ENCODE measurements at places on chromosomes 5 and 9.

- DNase-seq, result no peak
Observed at GRCh38 chr5:131563434-131564228, 71.4 kb downstream of the RAPGEF6 start.

GRCh38 chr5:139925216-139925562, 117.9 kb downstream of the NRG2 start:
- DNase-seq, result no peak

GRCh38 chr5:147693233-147693632, 89.3 kb downstream of the JAKMIP2 start:
- no peak for DNase-seq

- no peak for DNase-seq
Observed at GRCh38 chr9:122265149-122265915, 650 bp downstream of the MRRF start.

DNA sequence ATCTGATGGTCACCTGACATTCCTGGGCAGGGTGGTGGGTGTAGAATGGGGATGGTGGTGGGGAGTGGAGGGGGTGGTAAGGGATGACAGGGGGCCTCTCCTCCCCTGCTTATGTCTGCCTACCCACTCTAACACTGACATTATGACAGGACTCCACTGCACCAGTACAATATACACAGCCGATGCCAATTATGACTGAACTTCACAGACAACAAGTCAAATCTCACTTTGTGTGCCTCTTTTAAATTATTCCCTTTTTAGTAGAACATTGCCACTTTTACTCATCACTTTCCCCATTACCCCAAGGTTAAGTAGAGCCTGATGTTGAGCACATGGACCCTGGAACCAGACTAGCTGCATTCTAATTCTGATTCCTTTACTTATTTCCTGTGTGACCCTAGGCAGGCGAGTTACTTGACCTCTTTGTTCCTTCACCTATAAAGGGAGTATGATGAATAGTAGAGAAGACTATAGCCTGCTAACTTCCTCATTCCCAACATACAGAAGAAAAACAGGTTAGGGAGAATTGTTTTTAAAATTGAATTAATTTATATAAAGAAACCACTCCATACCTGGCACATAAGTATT, 464.7 kb downstream of the DMRT2 start:
- DNase-seq, result no peak

DNA sequence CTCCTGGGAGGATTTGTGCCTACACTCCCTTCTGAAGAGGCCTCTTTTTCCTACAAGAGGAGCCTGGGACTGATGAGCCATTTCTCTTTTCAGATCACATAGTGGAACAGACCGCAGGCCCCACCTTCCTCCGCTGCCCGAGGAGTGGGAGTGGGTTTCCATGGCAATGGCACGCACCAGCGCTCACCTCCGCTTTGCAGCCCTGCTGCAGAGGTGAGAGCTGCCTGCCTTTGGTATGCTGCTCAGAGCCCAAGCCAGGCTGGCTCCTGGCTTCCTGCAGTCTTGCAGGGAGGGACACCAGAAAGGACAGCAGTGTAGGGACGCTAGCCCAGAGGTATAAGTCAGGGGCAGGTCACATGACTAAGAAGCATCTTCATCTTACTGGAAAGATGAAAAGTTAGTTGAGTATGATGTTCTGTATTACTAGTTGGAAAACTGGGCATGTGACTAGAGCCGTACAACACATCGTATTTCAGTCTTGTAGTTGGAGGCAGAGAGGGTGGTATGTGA, 12.4 kb downstream of the PTTG1 start:
- DNase-seq, result no peak

- DNase-seq, result no peak
Observed at GRCh38 chr9:133103987-133104505, 17.0 kb downstream of the RALGDS start.

GRCh38 chr5:1127959-1128785, 16.3 kb upstream of the SLC12A7 start:
- no peak for DNase-seq

- DNase-seq, result no peak
Observed at GRCh38 chr5:54177058-54177457, 133.3 kb downstream of the ARL15 start.

GRCh38 chr5:158629591-158630312, 470.0 kb downstream of the EBF1 start:
- DNase-seq, result no peak

DNA sequence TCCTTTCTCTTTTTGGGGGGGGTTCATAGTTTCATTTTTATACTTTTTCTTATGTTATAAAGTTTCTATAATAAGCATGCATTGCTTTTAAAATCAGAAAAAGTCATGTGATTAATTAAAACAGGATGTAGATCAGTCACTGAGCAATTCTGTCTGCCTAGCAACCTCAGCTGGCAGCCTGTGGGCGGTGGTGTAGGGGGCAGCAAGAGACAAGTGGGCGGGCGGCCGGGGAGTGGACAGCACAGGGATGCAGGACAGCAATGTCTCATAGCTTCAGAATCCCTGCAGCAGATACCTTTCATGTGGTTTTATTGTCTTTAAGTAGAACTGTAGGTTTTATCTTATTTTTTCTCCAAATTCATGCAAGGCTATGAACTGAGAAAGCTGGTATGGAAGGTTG, 101.9 kb upstream of the S1PR3 start:
- DNase-seq, result no peak

GRCh38 chr5:86878250-86878649, 260.5 kb downstream of the COX7C start:
- DNase-seq, result no peak

DNA sequence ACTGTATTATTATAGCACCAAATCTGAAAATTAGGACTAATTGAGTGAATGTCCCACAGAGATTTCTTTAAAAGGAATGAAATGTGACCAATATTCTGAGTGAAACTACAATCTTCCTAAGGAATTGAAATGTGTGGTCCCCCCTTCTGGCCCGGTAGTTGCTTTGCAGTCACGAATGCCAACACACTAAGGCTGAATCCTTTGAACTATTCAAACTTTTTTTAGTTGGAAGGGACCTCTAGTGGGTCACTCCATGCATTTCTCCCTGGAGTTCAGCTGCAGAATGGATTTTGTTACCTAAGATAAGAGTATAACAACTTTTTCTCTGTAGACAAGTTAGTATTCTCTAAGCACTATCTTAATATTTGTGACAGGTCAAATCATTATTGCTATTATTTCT, 2.8 kb downstream of the CDH6 start:
- no peak for DNase-seq

- DNase-seq, result no peak
Observed at GRCh38 chr5:90022002-90022710, 387.4 kb downstream of the CETN3 start.

GRCh38 chr9:12776513-12777055, 1.8 kb downstream of the LURAP1L start:
- DNase-seq, result no peak

DNA sequence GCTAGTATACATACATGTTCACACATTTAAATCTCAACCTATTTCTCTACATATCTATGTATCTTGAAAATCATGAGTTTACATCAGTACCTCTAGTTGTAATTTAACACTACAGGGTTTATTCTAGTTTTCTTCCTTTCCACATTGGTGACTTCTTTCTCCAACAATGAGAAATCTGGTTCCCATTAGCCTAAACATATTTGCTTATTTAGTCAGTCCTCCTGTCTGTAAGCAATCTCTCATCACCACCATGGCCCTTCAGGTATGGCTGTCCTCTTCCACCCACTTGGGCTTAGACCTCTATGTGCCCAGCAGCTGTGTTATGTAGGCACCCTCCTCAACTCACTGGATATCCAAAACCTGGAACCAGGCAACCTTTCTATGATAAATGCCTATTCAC, 8.0 kb upstream of the SPATA31D1 start:
- DNase-seq, result no peak

GRCh38 chr9:93671020-93671338, 94.6 kb downstream of the PHF2 start:
- DNase-seq, result no peak

DNA sequence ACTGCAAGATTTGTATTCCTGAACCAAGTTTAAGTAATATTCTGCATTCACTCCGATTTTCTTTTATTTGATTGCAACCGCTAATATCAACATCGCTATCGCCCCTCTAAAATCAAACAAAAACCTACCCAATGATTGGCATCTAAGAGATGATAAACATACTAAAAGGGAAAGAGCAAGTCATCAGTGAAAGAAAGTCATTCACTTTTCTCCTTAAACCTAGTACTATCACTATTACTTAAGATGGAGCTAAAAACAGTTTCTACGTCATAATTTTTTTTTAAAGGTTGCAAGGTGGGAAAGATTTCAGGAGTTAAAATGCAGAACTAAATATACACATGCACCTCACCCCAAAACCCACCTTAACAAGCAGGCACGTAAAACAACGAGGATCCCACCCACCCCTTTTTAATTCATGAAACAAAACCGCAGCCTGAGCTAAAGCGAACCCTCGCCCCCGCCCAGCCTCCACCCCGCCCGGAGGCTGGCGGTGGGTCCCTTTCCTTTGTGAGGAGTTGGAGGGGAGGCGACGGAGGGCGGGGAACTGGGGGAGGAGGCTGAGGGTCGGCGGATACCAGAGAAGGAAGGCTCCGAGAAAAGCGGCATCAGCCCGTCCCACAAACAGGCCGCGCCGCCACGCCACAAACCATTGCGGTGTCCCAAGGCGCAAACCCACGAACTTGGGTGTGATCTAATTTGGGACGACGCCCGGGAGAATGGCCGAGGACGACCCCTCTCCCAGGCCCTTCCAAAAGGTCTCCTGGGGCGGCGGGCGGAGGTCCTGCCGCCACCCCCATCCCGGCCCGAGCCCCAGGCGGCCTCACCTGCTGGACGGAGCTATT, 861 bp downstream of the UBQLN1 start:
- no peak for DNase-seq

GRCh38 chr5:38117784-38118479, 140.4 kb upstream of the EGFLAM start:
- DNase-seq, result no peak

DNA sequence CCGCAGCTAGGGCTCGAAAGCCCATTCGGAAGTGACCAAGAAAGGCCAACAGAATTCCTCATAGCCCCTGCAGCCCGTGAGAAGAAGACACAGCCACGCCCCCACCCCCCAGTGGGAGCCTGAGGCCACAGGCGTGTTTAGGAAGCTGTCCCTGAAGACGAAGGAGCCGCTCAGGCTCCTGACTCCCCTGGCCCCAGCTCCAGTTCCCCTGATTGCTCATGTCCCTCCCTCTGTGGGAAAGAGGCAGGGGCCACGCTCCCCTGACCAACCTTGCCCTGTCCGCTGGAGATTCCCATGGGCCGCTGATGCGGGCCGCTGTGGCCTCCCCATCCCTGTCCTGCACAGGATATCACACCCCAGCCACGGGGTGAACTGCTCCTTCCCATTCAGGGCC, 13.6 kb downstream of the ROPN1L start:
- no peak for DNase-seq

- no peak for DNase-seq
Observed at GRCh38 chr9:120156376-120156775, 423.6 kb downstream of the CDK5RAP2 start.

DNA sequence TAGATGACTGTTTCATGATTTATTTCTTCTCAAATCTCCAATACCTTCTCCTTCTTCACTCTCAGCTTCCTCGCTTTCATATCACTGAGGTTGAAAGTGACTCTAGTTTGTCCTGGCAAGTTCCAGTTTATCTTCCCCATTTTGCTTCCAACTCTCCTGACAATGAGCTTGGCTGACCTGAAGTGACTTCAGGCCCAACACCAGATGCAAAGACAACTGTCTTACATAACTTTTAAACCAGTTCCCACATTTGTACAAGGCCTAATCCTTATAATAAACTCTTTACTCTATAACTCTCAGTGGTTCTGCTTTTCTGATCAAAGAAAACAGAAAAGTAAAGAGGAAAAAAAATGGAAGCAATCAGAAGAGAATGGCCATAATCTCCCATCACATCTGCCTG, 22.0 kb downstream of the GNG10 start:
- DNase-seq, result no peak

DNA sequence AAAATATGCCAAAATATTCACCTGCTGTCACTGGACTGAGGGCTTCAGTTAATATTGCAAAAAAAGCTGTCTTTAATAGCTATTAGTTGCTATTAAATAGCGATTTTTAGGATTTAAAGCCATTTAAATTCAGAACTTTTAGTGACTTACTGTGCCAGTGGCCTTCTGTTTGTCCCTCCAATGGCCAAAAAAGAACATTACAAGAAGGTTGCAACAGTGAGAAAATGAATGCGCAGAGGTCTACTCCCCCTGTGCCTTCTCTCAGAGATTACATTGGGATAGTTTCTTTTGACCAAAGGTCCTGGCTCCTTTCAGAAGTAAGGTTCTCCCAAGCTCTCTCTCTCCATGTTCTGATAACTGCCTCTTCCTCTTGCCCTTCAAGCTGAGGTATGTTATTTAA, 930.3 kb upstream of the ARRDC3 start:
- no peak for DNase-seq

GRCh38 chr5:127068493-127069214, 4.6 kb downstream of the C5orf63 start:
- DNase-seq, result no peak

DNA sequence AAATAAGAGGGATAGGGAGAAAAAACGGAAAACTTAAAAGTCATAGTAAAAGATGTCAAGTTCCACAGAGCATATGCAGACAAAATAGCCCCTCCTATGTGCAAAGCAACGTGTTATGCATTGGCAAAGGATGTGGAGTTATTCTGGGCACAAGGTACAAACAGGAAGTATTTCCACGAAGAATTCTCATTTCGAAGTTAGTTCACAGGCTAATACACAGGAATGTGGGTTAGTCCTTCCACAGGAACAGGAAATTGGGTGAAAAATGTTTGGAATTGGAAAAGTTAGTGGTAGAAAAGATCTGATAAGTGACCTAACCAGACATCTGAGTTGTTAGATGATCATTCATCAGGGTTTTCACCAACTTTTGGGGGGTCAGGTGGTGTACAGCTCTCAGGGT, 326.6 kb downstream of the EBF1 start:
- no peak for DNase-seq

- no peak for DNase-seq
Observed at GRCh38 chr5:150486402-150487198, 21.3 kb upstream of the NDST1 start.

DNA sequence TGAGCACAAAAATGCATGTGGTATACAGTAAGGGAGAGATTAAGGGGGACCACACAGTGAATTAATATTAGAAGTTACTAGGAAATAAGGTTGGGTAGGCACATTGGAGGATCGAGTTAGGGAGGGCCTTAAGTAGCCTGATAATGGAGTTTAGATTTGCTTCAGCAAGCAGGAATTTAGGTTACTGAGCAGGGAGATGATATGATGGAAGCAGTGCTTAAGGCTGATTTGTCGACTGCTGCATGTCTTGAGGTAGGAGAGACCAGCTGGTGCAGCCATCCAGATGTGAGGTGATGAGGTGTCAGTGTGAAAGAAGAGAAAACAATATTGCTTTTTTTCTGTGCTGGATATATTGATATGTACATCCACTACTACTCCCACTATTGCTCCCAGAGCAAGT, 55.2 kb upstream of the ACTBL2 start:
- no peak for DNase-seq

- no peak for DNase-seq
Observed at GRCh38 chr9:107286057-107286456, 3.0 kb downstream of the RAD23B start.

Measured in AG09309 (cell line).